ENCODE measurements at places on chromosomes 6 and 20.

- no peak for DNase-seq
These were observed 141.6 kb upstream of the SHLD1 start for GRCh38 chr20:5608442-5609161.

GRCh38 chr6:127483399-127484055 lies 24.3 kb upstream of the KIAA0408 start:
- no peak for DNase-seq

- DNase-seq: no peak
These were observed 853.3 kb upstream of the MAN1A1 start for GRCh38 chr6:120202878-120203277.

DNA sequence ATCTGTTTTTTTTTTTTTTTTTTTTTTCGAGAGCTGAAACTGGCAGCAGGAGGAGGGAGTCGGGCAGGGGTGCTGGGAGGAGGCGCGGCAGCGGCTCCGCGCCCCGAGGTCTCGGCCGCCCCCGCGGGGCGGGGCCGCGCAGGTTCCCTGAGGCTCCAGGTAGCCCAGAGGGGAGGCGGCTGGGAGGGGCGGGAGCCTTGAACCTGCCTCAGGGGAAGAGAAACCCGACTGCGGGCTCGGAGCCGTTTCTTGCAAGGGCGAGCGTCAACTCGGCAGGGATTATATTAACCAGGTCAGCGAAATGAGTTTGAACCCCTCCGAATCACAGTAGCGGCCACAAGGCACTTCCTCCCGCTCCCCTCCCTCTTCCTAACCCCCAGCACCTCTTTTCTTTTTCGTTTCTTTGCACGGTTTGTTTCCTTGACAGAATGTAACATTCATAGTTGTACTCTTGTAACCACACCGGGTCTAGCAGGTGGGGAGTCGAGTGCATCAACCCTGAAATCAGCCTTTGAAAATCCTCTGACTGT lies 2.0 kb downstream of the MYB start:
- DNase-seq: peak; percentile 91

GRCh38 chr20:58558486-58559367 lies 43.5 kb upstream of the APCDD1L start:
- no peak for DNase-seq

DNA sequence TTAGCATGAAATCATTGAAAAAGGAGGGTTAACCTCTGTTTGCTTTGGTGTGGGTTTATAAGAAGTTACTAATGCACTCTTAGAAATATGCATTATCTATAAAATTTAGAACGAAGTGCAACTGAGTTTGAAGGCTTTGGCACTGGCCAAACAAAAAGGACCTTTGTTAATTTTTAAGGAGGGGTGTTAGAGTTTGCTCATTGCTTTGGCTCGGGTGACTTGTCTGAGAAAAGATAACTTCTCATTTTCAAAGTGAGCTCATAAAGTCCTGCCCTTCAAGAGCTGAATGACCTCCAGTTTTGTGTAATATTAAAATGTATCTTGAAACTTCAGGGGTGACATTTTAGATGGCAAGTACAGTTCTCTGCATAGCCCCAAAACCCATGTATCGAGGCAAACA lies 25.9 kb downstream of the NEDD9 start:
- DNase-seq: no peak

GRCh38 chr20:50450493-50450826 lies 59.7 kb upstream of the PTPN1 start:
- DNase-seq: no peak

Measured in colonic mucosa (tissue), 4 donors.